ENCODE measurements at places on chromosomes 13 and 19. TPM values are rescaled to one million over a fixed set of nuclear protein-coding genes. Genes with fewer than 3 reads are reported as not detected.

The SPRED3 gene
- total RNA-seq: 0.68 TPM

The DCT gene
- total RNA-seq: not detected

The CALR3 gene
- not detected for total RNA-seq

The FXYD3 gene
- total RNA-seq: 235 TPM

The NPAS1 gene
- total RNA-seq: 0.20 TPM

DNA sequence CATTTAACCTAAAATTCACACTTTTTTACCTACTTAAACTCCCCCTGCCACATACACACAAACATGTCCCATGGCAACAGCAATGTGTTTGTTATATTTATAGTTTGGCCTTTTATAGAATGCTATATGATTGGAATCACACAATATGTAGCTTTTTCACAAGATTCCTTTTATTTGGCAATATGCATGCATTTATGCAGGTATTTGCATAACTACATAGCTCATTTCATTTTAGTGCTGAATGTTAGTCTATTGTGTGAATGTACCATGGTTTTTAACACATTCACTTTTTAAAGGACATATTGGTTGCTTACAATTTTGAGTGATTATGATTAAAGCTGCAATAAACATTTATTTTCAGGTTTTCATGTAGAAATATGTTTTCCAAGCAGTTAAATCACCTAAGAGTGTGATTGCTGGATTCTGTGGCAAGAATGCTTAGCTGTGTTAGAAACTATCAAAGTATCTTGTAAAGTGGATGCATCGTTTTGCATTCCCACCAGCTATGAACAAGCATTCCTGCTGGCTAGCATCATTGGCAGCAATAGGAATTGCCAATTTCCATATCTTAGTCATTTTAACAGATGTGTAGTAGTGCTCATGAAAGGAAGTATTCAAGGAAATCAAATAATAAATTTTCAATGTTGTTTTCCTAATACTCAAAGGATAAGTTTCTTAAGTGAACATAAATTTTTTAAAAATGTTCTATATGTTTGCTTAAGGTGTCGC is 557.0 kb downstream of the SLITRK1 start:
- H3K36me3 ChIP-seq: no peaks in the 10 kb centered on the region
- no peaks in the 10 kb centered on the region for H3K4me1 ChIP-seq
- H3K27ac ChIP-seq: no peak overlapping the region
- no peak for DNase-seq
- H3K4me3 ChIP-seq: no peak overlapping the region

DNA sequence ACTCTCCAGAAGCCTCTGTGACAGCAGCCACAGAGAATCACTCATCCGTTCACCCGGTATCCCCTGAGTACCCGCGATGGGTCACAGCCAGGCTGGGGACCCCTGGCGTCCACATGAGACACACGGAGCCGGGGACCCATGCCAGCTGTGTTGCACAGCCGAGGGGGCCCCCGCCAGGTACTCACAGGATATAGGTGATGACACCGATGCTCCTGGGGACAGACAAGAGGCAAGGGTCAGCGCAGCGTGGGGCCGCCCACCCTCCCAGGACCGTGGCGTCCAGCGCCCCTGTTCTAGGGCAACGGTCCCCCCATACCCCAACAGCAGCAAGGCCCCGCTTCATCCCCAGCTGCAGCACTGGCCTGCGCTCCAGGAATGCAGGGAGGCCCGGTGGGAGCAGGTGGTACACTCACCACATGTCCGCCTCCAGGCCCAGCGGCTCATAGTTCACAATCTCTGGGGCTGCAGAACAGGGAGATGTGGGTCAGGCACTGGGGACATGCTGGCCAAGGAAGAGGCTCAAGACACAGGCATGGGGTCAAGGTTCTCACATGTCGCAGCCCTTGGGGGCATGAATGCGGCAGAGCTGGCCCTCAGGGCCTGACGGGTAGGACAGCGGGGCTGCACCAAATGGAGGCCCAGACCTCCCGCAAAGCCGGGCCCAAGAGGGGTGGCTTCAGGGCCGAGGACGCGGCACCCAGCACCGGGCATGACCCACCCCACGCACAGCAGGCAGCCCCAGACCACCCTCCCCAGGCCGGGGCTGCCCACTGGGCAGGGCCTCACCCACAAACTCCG is 7.2 kb downstream of the DAPK3 start:
- peak; percentile 4 for DNase-seq
- H3K27me3 ChIP-seq: no peaks in the 10 kb centered on the region
- no peak overlapping the region for H3K4me3 ChIP-seq
- peaks cover 7% of the 10 kb centered on the region for H3K4me1 ChIP-seq
- H3K27ac ChIP-seq: no peak overlapping the region

DNA sequence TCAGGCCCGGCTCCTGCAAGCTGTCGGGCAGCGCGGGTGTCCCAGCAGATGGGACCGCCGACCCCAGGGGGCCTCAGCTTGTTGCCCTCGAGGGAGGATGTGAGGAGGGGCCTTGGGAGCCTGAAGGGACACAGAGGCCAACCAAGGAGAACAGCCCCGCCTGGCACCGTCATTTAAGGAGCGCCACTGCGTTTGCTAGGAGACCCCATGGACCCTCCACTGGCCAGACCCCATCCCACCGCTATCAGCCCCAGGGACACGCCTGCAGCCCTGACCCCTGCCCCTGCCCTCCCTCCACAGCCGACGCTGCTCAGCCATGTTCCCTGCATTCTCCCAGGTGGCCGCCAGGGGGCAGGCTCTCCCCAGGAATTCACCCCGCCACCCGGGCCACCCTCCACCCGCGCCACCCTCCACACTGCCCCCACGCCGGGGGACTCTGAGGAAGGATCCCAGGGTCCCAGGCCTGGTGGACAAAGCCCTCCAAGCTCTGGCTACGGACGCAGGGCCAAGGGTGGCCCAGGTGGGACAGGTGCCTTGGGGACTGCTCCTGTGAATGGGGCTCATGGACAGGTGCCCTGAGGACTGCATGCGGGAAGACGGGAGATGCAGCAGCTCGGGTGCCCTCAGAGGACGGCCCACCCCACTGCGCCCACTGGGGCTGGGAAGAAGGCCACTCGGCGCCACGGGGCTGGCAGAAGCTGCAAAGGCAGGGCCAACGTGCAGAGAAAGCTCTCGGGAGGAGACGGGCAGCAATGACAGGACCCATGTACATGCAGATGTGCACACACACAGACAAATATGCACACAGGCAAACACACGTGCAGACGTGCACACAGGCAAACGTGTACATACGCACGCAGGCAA is 34.4 kb downstream of the PIP5K1C start:
- H3K27me3 ChIP-seq: no peaks in the 10 kb centered on the region
- no peaks in the 10 kb centered on the region for H3K36me3 ChIP-seq
- H3K4me1 ChIP-seq: peaks cover 22% of the 10 kb centered on the region
- H3K4me3 ChIP-seq: no peak overlapping the region
- H3K27ac ChIP-seq: no peak overlapping the region
- DNase-seq: peak; percentile 62

DNA sequence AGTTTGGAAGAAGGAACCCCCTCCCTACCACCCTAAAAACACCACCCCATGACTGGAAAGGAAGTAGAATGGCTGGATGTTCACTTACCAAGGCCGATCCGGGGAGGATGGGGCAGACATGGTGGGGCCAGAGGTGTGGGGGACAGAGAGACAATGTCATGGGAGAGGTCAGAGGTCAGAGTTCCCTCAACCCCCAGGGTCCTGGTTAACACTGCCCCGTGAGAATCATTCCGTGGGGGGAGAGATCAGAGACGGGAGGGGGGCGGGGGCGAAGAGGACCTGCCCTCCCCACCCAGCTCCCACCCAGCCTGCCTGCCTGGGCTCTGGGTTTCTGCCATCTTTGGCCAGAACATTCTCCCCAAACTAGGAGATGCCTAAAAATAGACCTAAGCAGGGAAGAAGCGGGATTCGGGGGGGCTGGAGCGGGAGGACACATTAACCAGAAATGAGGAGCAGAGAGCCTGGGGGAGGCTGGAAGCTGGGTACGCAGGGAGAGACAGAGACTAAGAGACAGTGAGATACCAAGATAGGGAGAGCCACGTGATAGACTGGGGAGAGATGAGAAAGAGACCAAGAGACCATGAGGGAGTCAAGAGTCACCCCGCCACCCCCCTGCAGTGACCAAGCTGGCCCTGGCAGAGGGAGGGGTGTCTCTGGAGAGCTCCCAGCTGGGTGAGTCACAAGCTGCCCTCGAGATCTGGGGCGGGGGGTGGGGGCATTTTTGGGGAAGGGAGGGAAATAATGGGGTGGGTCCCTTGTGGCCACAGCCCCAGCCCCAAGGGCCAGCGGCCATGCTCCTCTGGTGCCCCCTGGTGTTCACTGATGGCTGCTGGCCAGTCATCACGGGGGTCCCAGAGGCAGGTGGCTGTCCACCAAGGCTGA is 6.1 kb upstream of the KANK2 start:
- H3K4me3 ChIP-seq: no peak overlapping the region
- H3K27me3 ChIP-seq: no peaks in the 10 kb centered on the region
- no peaks in the 10 kb centered on the region for H3K36me3 ChIP-seq
- DNase-seq: peak; percentile 79
- H3K4me1 ChIP-seq: peaks cover 12% of the 10 kb centered on the region
- peak overlapping the region; percentile 75 for H3K27ac ChIP-seq

DNA sequence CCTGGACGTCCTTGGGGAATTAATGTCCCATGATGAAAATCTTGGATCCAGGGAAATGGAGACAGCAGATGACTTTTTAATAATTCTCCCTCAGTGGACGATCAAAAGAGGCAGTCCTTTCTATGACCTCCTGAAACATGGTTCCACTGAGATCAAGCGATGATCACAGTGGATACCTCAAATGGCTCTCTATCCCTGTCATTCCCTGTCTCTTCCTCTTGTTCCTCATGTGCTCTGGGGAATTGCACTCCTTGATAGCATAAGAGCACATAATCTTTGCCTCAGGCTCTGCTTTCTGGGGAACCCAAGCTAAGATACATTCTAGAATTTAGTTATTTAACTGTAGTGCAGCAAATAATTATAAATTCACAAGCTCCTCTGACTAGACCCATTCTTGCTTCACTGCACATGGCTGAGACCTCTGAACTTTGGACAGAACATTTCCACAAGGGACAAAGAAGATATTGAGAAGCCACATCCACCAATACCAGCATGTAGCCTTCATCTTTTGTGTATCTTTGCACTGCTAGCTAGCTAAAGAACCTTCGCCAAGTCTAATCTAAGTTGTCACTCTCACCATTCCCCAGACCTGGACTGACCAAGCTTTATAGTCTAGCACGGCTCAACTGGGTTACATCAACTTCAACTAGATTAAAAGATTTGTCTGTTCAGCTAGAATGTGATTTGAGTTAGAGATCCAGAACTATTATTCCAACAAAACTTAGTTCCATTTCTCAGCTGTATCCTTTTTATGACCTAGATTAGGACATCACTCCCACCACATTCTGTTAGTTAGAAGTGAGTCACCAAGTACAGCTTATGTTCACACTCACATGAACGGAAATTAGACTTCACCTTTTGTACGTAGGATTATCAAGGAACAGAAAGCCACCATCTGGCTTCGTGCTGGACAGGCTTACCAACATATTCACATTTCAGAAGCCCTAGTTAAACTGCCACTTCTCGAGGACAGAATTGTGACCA is 142.7 kb downstream of the SUCLA2 start:
- H3K4me1 ChIP-seq: no peaks in the 10 kb centered on the region
- DNase-seq: peak; percentile 13
- H3K36me3 ChIP-seq: no peaks in the 10 kb centered on the region
- H3K4me3 ChIP-seq: no peak overlapping the region

GRCh38 chr13:97892717-97893116 is 60.8 kb upstream of the IPO5 start:
- H3K4me1 ChIP-seq: no peaks in the 10 kb centered on the region
- H3K36me3 ChIP-seq: no peaks in the 10 kb centered on the region
- DNase-seq: no peak
- no peak overlapping the region for H3K27ac ChIP-seq
- H3K27me3 ChIP-seq: no peaks in the 10 kb centered on the region
- no peak overlapping the region for H3K4me3 ChIP-seq

- H3K27me3 ChIP-seq: peaks cover 10% of the 10 kb centered on the region
- no peaks in the 10 kb centered on the region for H3K4me1 ChIP-seq
- no peak overlapping the region for H3K4me3 ChIP-seq
- no peaks in the 10 kb centered on the region for H3K36me3 ChIP-seq
- peak; percentile 38 for DNase-seq
- no peak overlapping the region for H3K27ac ChIP-seq
Measured at GRCh38 chr19:38564981-38565690, 52.6 kb downstream of the MAP4K1 start.

DNA sequence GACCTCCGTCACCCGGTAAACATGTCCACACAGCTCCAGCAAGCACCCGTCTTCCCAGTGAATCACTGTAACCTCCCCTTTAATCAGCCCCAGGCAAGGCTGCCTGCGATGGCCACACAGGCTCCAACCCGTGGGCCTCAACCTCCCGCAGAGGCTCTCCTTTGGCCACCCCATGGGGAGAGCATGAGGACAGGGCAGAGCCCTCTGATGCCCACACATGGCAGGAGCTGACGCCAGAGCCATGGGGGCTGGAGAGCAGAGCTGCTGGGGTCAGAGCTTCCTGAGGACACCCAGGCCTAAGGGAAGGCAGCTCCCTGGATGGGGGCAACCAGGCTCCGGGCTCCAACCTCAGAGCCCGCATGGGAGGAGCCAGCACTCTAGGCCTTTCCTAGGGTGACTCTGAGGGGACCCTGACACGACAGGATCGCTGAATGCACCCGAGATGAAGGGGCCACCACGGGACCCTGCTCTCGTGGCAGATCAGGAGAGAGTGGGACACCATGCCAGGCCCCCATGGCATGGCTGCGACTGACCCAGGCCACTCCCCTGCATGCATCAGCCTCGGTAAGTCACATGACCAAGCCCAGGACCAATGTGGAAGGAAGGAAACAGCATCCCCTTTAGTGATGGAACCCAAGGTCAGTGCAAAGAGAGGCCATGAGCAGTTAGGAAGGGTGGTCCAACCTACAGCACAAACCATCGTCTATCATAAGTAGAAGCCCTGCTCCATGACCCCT is 9.0 kb upstream of the CEACAM5 start:
- no peaks in the 10 kb centered on the region for H3K36me3 ChIP-seq
- no peaks in the 10 kb centered on the region for H3K4me1 ChIP-seq
- DNase-seq: no peak
- H3K27me3 ChIP-seq: no peaks in the 10 kb centered on the region

DNA sequence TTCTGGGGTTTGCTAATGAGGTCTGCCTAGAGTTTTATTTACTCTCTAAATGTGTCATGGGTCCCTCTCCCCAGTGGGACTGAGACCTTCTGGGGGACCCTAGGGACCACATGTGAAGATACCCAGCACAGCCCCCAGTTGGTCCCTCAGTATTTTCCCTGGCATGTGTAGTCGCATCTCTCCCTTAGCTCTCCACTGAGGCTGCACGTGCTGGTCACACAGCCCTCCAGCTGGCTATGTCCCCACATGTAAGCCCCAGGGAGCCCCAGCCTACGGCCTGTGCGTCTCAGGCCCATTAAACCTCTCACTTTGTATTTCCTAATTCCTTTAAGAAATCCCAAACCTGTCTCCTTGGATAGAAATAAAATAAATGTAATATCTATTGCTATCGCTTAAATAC is 189.6 kb upstream of the TSHZ3 start:
- no peak for DNase-seq
- H3K36me3 ChIP-seq: no peaks in the 10 kb centered on the region
- no peak overlapping the region for H3K4me3 ChIP-seq
- peaks cover 14% of the 10 kb centered on the region for H3K27me3 ChIP-seq

DNA sequence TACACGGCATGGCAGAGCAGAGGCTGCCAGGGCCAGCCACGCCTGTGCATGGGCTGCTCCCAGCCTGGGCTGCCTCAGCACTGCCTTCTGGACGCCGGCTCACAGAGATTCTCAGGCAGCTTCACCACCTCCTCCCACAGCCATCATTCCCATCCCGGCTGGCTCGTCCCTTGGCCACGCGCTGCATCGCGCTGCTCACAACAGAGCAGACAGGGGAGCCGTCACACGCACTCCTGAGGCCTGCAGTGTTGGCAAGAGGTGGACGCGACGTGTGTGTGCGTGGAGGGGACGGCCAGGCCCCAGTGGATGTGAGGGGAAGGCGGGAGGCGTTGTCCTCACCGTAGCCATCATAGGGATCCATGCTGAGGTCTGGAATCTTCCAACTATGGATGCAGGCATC is 7.6 kb upstream of the PRKD2 start:
- no peaks in the 10 kb centered on the region for H3K27me3 ChIP-seq
- no peak overlapping the region for H3K4me3 ChIP-seq
- no peak for DNase-seq
- no peak overlapping the region for H3K27ac ChIP-seq
